ENCODE measurements at places on chromosomes 12 and 14. TPM values are rescaled to one million over a fixed set of nuclear protein-coding genes. Genes with fewer than 3 reads are reported as not detected.

NEUROD4 gene
- polyA plus RNA-seq: not detected

PLA2G1B gene
- polyA plus RNA-seq: not detected

DAO gene
- 35.5 TPM for polyA plus RNA-seq

GALC gene
- polyA plus RNA-seq: 29.3 TPM

TSPAN11 gene
- polyA plus RNA-seq: 1.5 TPM

TBX3 gene
- polyA plus RNA-seq: 0.88 TPM

LRRK2 gene
- 12.6 TPM for polyA plus RNA-seq

FSCB gene
- polyA plus RNA-seq: not detected

RERG gene
- polyA plus RNA-seq: 4.2 TPM

ADAM21 gene
- 2.4 TPM for polyA plus RNA-seq

DDN gene
- polyA plus RNA-seq: 1.3 TPM

SLC38A1 gene
- 114 TPM for polyA plus RNA-seq

CYP27B1 gene
- polyA plus RNA-seq: not detected

KCNA1 gene
- 35.2 TPM for polyA plus RNA-seq

C3AR1 gene
- polyA plus RNA-seq: not detected

TPH2 gene
- polyA plus RNA-seq: not detected

VAMP1 gene
- polyA plus RNA-seq: 41.6 TPM

B4GALNT1 gene
- polyA plus RNA-seq: 50.4 TPM

ASPG gene
- polyA plus RNA-seq: not detected

CPNE8 gene
- 207 TPM for polyA plus RNA-seq

AMN gene
- not detected for polyA plus RNA-seq

RIN3 gene
- not detected for polyA plus RNA-seq

SIX6 gene
- not detected for polyA plus RNA-seq

GLIPR1L1 gene
- polyA plus RNA-seq: 4.4 TPM

MYF5 gene
- polyA plus RNA-seq: not detected

CLEC2B gene
- polyA plus RNA-seq: 3.9 TPM

BATF gene
- not detected for polyA plus RNA-seq

OR6C6 gene
- polyA plus RNA-seq: not detected

DPF3 gene
- 5.0 TPM for polyA plus RNA-seq

NANOG gene
- polyA plus RNA-seq: 0.09 TPM

CLEC9A gene
- not detected for polyA plus RNA-seq

LTBR gene
- polyA plus RNA-seq: 1.6 TPM

FAIM2 gene
- polyA plus RNA-seq: 1,023 TPM

CMKLR1 gene
- not detected for polyA plus RNA-seq

SYNDIG1L gene
- polyA plus RNA-seq: not detected

LTB4R gene
- 0.79 TPM for polyA plus RNA-seq
